ENCODE measurements at places on chromosomes 7 and 10.

- DNase-seq = no peak
Measured at GRCh38 chr7:131173145-131173890, 154.4 kb upstream of the MKLN1 start.

- no peak for DNase-seq
Measured at GRCh38 chr7:23024454-23024853, 10.5 kb upstream of the HYCC1 start.

DNA sequence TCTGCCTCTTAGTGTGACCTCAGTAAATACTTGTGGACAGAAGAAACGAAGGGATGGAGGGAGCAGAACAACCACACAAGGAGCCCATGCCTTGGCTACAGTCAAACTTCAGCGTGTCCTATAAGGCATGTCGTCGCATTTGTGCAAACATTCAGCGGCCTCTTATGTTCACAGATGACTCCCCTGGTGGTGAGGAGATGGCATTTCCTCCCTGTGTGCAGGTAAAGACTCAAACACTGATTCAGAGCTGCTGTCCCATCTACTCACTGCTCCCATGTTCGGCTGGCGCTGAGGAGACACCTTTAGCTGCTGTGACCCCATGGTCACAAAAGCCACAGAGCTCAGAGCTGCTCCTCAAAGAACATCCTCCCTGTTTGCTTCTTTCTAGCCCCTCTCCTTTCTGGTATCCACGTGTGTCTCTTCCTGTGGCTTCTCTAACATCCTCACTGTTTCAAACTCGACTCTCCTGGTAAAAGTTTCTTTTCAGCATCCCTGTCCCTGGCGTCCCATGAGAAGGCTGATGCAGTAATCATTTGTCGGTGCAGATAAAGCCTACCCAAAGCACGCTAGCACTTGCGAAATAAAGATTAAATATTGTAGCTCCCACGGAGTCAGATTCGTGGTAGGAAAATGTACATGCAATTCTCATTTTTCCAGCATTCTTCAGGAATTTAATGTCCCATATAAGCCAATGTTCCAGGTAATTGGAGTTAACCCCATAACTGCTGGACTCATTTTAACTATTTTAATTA lies 124.9 kb upstream of the NEBL start:
- DNase-seq = no peak

DNA sequence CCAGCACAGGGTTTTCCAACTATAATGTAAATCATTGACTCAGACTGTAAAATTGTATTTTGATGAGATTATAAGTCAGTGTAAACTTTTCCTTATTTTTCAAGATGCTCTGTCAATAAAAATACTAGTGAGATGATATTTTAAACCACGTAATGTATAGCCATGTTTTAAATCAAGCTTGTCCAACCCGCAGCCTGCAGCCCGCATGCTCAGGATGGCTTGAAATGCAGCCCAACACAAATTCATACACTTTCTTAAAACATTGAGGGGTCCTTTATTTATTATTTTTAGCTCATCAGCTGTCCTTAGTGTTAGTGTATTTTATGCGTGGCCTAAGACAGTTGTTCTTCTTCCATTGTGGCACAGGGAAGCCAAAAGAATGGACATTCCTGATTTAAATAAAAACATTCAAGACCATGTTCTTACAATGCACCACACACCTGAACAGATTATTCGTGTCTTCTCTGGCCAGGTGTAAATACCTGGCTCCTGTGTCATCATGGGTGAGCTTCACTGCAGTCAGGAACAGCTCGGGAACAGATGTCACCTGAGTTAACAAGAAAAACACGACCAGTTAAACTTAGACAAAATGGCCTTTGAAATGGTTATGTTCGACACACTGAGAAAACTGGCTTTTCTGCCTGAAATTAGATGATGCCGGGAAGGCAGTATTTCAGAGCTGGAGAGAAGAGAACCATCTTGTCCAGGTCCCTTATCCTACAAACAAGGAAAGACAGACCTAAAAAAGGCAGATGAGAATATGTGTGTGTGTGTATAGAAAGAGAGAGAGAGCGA lies 5.9 kb downstream of the PITRM1 start:
- no peak for DNase-seq

- DNase-seq = peak; percentile 28
Measured at GRCh38 chr10:110500515-110500905, 2.8 kb downstream of the DUSP5 start.
